ENCODE measurements at places on chromosomes 7 and 10. TPM values are rescaled to one million over a fixed set of nuclear protein-coding genes. Genes with fewer than 3 reads are reported as not detected.

DNA sequence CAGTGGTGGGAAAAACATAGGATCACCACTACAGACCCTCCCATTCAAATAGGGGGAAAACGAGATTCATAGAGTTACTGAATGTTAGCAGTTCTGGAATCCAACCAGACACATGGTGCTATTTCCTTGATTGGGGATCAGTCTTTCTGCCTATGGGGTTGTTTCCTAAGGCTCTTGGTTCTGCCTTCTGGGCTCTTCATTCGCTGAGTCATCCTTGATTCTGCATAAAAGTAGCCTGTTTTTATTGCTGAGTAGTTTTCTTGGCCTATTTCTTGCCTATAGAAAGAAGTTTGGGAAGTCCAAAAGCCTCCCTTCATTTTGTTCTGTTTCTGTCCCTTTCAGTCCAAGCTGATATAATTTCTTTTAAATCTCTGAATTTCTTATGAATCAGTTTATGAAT, 99.3 kb upstream of the OIT3 start:
- no peak for DNase-seq
- H3K4me1 ChIP-seq: no peaks in the 10 kb centered on the region
- H3K4me3 ChIP-seq: no peak overlapping the region
- H3K27ac ChIP-seq: no peak overlapping the region
- H3K36me3 ChIP-seq: peaks cover 3% of the 10 kb centered on the region
- no peaks in the 10 kb centered on the region for H3K27me3 ChIP-seq

DNA sequence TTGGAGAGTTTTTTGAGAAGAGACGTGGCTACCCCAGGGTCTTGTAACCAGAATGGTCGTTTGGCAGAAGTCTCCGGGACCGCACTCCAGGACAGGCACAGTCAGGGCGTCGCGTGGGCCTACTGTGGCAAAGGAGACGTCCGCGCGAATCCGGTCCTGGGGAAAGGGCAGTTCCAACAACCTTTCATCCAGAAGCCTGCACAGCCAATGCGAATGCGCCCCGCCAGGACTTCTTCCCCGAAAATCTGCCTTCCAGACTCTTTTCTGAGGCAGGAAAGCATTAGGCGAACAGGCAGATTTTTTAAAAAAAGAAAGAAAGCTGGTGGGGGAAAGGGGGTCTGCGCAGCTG, 2.0 kb downstream of the HPSE2 start:
- no peak overlapping the region for H3K4me3 ChIP-seq
- no peak for DNase-seq
- peaks cover 14% of the 10 kb centered on the region for H3K4me1 ChIP-seq
- no peak overlapping the region for H3K27ac ChIP-seq
- H3K27me3 ChIP-seq: peaks cover 54% of the 10 kb centered on the region

DNA sequence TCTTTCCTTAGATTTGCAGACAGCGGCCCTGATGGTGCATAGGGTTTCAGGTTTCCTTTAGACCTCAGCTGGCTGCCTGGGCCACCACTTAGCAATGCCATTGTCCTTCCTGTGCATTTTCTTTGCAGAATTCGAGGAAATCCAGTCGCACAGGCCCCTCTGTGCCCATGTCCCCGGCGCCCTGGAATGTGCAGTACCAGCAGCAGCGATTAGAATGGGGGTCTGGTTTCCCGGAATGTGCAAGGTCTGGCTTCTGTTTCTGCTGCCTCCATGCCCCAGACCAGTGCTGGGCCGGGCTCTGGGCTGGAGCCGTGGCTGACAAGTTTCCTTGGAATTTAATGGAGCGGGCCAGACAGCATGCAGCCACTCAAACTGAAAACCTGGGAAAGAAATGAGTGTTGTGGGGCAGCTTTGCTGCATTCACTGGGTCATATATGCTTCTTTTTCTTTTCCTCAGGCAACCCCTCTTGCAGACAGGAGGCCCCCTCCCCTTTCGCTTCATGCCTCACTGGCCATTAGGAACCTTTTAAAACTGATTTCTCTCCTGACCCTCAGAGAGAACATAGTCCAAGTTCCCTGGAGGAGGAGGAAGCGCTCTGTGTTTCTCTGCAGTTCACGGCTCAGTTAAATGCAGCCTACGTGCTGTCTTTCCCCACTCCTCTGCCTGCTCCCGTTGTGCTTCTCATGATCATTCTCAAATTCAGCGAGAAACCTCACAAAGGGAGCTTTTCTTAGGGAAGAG, 14.4 kb downstream of the HTRA1 start:
- no peak overlapping the region for H3K27ac ChIP-seq
- DNase-seq: no peak
- no peaks in the 10 kb centered on the region for H3K36me3 ChIP-seq
- no peak overlapping the region for H3K4me3 ChIP-seq
- H3K27me3 ChIP-seq: peaks cover 3% of the 10 kb centered on the region
- H3K4me1 ChIP-seq: no peaks in the 10 kb centered on the region

- no peak for DNase-seq
- H3K4me3 ChIP-seq: no peak overlapping the region
- no peaks in the 10 kb centered on the region for H3K27me3 ChIP-seq
- H3K4me1 ChIP-seq: no peaks in the 10 kb centered on the region
- H3K36me3 ChIP-seq: no peaks in the 10 kb centered on the region
- no peak overlapping the region for H3K27ac ChIP-seq
These were observed 60.2 kb downstream of the PLPP4 start for GRCh38 chr10:120517196-120517595.

DNA sequence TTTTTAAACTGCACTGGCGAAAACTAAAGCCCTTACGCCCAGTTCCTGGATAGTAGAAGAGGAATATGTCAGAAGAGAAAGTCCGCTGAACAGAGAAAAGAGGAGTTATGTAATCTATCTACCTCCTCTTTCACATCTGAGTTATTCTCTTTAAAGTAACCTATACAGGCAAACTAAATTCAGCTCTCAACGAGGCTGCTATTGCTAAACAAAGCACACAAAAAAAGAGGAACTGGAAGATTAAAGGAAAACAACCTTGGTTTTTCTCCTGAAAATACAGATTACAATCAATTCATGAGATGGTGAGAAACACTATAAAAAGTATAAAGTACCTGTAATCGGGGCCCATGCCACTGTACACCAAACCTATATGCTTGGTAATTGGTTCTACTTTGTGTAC, 5.8 kb downstream of the PSMA2 start:
- DNase-seq: no peak
- no peaks in the 10 kb centered on the region for H3K27me3 ChIP-seq
- no peak overlapping the region for H3K27ac ChIP-seq
- peaks cover 29% of the 10 kb centered on the region for H3K4me1 ChIP-seq

DNA sequence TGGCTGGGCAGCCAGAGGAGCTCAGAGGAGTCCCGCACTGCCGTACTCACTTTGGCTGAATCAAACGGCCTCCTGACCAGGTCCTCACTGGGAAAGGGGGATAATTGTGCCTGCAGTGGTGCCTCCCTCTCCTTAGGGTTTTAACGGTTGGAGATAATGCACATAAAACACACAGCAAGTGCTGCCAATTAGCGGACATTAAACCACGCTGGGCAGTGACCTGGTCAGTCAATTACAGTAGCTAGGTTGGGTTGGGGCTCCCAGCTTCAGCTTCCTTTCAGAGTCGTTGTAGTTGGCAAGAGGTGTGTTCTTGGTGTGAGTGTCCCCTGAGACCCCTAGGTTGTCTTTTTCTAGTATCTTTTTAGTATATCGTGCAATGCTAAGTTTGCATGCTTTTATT, 146.6 kb downstream of the C10orf105 start:
- no peak overlapping the region for H3K4me3 ChIP-seq
- H3K27me3 ChIP-seq: no peaks in the 10 kb centered on the region
- no peaks in the 10 kb centered on the region for H3K36me3 ChIP-seq
- H3K4me1 ChIP-seq: no peaks in the 10 kb centered on the region
- H3K27ac ChIP-seq: no peak overlapping the region
- no peak for DNase-seq

GRCh38 chr10:29914986-29915785, 144.2 kb downstream of the JCAD start:
- no peaks in the 10 kb centered on the region for H3K4me1 ChIP-seq
- H3K27ac ChIP-seq: no peak overlapping the region
- DNase-seq: no peak
- no peaks in the 10 kb centered on the region for H3K27me3 ChIP-seq
- H3K4me3 ChIP-seq: no peak overlapping the region

- H3K36me3 ChIP-seq: no peaks in the 10 kb centered on the region
- no peak for DNase-seq
- peaks cover 7% of the 10 kb centered on the region for H3K27me3 ChIP-seq
- no peak overlapping the region for H3K27ac ChIP-seq
- H3K4me3 ChIP-seq: no peak overlapping the region
These were observed 4.9 kb downstream of the CPA4 start for GRCh38 chr7:130297628-130298543.

DKK1 gene
- not detected for total RNA-seq

Data from CD4-positive, CD25-positive, alpha-beta regulatory T cell (primary cell).